ENCODE measurements at places on chromosomes 12 and 14.

DNA sequence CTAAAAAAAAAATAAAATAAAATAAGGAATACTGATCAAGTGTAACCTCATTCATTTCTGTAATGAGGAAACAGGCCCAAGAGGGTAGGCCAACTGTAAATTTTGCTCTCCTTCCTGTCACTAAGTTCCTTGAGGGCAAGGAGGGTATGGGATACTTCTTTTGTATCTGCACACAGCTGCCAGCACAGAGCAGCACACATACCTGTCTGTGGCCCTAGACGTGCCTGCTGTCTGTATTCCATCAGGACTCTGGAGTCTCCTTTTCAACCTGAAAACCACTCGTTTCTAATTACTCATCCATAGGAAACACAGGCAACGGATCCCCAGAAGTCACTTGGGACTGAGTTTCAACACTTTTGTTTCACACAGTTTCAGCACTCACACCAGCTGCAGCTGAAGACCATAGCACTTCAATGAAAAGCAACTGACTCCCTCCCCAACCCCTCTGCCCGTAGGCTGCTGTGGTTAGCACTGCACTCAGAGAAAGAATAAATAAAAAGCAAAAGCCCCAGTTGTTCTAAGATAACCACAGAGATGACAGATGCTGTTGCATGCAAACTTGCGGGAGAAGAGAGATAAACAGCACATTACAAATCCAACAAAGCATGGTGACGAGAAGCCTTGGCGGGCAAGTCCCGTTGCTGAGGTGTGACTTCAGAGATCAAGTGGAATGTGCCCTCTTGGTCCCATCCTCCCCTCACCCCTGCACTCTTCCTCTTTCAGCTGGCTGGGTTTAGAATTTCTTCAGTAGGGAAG, 24.9 kb downstream of the CRACR2A start:
- ATAC-seq = no peak

- ATAC-seq = no peak
Observed at GRCh38 chr14:26344596-26344995, 253.2 kb downstream of the NOVA1 start.

DNA sequence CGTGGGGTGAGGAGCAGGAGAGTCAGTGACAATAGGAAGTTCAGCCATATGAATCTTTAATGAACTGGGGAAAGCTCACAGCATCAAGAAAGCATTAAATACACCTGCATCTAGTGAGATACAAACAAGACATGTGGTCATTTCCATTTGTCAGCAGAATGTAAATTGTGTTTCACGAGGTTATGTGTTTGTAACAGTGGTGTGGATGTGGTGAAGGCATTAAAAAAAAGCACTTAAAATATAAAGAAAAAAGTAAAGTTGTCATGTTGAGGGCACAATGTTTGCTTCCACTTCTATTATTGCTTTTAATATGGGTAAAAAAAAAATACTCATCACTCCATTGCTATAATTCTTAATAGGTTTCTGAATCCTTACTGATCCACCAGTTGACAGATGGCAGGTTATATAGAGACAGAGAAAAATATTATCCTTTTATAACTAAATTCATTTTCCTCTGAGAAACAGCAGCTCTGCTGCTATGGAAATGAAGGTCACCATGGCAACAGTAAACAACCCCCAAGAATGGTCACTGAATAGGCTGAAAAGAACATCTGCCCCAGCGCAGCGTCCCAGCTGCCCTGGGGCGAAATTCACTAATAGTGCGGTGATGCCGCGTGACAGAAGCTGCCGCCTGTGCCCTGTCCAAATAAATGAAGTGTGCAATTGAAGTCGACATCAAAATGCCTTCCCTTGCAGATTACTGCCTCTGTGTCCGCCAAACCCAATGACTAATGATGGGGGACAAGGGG, 226.1 kb downstream of the FOXN3 start:
- no peak for ATAC-seq

- ATAC-seq = no peak
Observed at GRCh38 chr14:96245710-96246538, 10.1 kb upstream of the BDKRB1 start.

- no peak for ATAC-seq
Observed at GRCh38 chr12:49933796-49934195, 16.7 kb upstream of the AQP2 start.

DNA sequence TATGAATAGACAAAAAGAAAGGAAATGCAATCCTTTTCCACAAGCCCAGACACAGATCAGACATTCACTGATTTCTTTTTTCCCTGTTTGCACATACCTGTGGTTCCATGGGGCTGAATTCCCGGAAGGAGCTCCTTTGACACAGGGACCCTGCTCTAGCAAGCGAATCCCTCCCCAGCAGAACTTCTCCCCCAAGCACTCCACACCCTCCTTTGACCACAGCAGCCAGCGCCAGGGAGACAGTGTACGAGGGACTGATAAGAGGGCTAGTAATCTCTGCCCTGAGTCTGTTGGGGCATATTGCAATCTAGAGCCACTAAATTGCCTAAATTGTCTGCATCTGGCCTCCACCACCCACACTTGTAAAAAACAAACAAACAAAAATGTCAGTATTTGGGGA, 83.4 kb upstream of the NTF3 start:
- ATAC-seq = no peak

DNA sequence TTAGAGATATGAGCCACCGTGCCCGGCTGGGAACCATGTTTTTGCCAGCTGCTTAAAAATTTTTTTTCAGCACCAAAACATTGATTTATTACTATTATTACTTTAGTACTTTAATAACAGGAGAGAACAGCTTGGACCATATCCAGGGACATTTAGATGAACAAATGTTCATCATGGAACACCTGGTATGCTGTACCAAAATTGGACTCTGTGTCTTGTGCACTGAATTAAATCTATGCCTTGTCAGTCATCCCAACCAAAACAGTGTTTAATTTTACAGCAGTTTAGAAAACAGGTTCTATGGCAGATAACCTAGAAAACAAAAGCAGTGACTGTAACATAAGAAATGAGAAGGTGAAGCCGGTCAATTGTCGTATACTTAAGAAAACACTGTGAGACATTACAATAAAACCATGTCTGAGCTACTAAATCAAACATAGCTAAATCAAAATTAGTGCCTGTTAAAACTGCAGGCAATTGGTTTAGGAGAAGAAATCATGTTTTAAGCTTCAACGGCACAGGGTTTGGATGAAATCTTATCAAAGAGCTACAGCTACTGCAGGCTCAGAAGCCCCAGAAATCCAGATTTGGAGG, 58.2 kb upstream of the PYGL start:
- ATAC-seq = no peak

DNA sequence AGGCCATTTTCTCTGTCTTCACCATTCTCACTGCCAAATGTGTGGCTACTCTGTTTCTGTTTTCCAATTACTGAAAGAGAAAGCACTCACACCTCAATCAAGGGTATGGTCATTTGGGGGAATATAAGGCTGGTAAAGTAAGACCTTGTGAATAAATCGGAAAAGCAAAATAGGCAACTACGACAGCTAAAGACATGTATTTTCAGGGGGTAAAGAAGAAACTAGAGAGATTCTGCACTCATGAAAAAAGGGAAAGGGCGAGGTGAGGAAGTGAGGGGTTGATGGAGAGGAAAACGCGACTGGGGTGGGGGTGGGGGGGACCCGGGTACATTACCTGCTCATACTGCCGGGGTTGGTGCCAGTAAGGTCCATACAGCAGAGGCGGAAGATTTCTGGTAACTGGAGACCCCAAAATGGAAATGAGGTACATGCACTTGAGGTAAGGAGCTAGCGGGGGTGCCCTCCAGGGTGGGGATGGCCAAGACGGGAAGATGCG, 19.3 kb downstream of the CHD8 start:
- ATAC-seq = peak; percentile 7

DNA sequence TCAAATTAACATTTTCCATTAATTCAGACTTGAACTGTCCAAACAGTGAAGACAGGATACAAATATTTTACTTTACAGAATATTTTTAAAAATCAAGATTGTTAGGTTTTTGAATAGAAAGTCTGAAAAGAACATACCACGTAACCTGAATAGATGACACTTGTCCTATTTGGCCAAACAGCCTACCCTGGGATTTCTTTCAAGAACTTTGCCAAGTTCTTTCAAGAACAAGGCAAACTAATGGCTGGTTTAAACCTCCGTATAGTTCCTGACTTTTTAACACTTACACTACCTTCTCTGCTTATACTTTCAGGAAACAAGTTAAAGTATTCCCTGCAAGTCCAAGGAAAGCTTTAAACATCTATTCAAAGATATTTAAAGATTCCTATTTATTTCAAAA, 35.0 kb downstream of the MAP4K5 start:
- ATAC-seq = no peak

GRCh38 chr12:6423267-6424007, 21.3 kb upstream of the CD27 start:
- ATAC-seq = peak; percentile 55

DNA sequence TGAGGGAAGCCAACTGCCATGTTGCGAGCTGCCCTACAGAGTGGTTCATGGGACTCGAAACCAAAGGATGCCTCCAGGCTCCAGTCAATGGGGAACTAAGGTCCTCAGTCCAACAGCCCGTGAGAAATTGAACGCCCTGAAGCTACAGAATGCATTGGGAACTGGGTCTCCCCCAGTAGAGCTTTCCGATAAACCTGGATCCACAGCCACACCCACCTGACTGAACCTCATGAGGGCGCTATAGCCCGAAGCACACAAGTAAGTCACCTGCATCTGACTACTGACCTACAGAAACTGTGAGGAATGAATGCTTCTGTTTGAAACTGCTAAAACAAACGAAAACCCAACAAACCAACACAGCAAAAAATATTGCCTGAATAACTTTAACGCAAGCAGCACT, 1297.7 kb downstream of the AACS start:
- no peak for ATAC-seq

GRCh38 chr12:83198291-83199015, 511.7 kb downstream of the TMTC2 start:
- no peak for ATAC-seq

GRCh38 chr12:103848143-103848542, 7.1 kb upstream of the NT5DC3 start:
- ATAC-seq = no peak

- no peak for ATAC-seq
Observed at GRCh38 chr12:132812631-132813305, 15.9 kb downstream of the GOLGA3 start.

Data from activated CD4-positive, CD25-positive, alpha-beta regulatory T cell treated with anti-CD3 and anti-CD28 coated beads, Interleukin-2, amount 50 U/mL, for 24 hours (primary cell).